CD4-positive, alpha-beta T cell treated with Interleukin-17A for 4 hours (primary cell): ENCODE measurements at places on chromosomes 2 and 18.

- DNase-seq: no peak
Measured at GRCh38 chr2:57987835-57988573, 58.6 kb upstream of the VRK2 start.

DNA sequence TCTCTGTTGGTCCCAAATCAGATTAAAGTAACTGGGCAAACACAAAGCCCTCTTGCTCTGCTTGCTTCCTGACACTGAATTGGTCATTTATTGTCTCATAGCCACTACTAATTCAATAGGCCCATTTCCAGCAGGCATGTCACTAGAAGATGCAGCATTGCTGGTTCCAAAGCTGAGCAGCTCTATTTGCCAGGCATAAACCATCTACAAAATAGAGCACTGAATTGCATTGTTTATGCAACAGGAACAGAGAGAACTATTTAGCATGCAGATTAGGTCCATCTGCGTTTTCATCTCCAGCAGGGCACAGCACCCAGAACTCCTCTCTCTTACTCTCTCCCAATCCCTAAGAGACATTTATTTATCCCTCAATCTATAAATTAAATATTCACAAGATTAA lies 227.6 kb downstream of the SUCLG1 start:
- no peak for DNase-seq

DNA sequence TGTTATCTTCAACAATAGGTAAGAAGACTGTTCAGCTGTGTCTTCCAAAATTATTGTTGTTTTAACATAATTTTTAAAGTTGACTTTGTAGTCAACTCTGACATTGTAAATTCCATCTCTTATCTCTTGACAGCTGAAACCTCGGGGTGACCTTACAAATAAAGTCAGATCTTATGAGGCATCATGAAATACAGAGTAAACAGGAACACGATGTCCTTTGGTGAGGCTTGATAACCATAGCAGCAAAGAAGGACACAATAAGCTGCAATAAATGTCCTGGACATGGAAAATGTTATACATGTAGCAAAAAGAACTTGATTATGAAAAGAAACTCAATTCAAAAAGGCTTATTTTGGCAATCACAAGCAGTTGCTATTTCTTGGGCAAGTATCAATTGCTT lies 618.9 kb upstream of the SLC39A10 start:
- DNase-seq: no peak

- DNase-seq: no peak
Measured at GRCh38 chr2:222232372-222232771, 66.4 kb downstream of the PAX3 start.

DNA sequence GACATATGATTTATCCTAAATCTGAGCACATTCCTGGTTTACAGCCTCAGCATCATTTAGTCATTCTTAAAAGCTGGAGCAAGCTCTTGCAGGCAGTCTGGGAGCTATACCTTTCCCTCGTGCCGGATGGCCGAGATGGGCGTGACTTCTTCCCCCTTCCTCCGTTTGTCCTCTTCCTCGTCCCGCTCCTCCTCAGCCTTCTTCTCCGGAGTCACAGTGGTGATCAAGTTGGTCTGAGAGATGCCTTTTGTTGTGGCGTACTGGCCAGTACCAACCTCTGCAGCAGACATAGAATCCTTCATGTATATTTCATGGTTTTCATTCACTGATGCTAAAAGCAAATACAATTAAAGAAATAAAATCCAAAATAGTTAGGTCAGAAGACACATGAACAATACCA lies 124.1 kb upstream of the ZBTB14 start:
- no peak for DNase-seq

DNA sequence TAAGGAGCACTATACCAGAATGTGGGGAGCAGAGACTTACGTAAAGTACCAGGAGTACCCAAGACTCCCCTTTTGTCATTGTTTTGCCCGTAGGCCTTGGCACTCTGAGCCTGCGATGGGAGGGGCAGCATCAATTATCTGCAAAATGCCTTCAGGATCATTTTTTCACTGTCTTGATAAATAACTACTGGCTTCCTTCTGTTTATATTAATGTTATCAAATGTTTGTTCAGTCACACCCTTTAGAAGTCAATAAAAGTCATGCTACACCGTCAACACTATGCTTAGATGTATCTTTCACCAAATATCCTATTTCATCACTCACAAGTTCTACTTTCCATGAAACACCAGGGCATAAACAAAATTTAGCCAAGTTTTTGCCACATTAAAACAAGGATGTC lies 116.3 kb downstream of the FSIP2 start:
- DNase-seq: no peak

- no peak for DNase-seq
Measured at GRCh38 chr2:122749405-122749804, 994.0 kb downstream of the TSN start.

GRCh38 chr2:232863996-232864395 lies 6.1 kb upstream of the SNORC start:
- DNase-seq: no peak

GRCh38 chr2:40957508-40957907 lies 505.6 kb upstream of the SLC8A1 start:
- no peak for DNase-seq

GRCh38 chr18:58438958-58439300 lies 190.0 kb downstream of the ALPK2 start:
- peak; percentile 10 for DNase-seq

DNA sequence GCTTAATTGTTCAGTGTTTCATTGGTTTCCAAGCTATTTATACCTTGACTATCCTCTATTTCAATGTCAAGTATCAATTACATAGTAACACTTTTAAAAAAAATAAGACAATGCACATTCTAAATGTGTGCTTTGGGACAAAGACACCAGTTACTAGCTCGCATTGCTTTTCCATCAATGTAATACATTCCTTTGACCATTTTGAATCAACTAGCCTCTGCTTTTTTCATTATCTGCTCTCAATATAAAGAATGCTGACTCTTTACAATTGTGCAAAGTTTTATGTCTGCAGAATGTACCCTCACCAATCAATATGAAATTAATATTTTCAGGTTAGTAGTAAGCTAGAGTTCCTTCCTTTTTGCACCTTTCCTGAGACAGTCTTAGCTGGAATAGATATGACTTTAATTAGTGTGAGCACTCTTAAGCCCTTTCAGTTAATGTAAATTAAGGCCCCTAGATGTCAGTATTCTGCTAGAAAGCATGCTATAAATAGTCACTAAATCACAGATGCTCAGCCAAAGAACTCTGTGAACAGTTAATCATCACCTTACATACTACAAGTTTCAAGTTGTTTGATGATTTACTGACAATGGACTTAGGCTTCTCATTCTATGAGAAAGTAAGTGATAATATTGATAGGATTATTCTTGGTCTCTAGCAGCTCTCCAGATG lies 413.6 kb downstream of the PTH2R start:
- no peak for DNase-seq

GRCh38 chr2:191678437-191679100 lies 633 bp downstream of the NABP1 start:
- DNase-seq: peak; percentile 61

DNA sequence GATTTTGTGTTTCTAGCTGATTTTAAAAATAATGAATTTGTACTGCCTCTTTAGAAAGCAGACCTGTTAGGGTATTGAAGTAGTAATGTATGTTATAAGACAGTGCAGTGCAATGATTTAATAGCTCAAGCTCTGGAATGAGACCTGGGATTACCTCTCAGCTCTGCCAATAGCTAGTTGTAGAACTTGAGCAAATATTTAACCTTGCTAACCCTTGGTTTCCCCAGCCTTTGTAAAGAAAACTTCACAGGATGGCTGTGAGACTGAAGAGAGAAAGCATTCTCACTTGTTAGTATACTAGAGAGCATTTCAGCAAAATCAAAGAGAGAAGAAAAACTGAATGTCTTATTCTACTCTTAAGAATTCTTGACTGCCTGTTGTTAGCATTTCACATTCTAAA lies 293.9 kb downstream of the KIAA1328 start:
- DNase-seq: no peak

DNA sequence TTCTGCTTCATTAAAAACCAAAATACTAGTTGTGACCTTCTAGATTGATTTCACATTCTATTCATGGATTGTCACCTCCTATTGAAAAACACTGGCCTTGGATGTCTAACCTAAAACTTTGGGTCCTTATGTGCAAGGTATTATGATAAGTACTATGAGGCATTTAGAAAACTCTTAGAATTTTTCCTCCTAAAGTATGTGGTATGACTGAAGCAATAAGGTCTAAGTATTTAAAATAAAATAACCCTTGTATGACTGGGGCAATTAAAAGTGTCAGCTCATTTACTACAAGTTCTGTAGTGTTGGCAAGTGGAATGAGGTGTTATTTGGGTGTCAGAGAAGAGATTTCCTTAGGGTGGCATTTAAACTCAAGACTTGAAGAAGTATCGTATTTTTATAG lies 15.1 kb downstream of the KCMF1 start:
- no peak for DNase-seq

GRCh38 chr2:10242998-10243925 lies 59.4 kb upstream of the HPCAL1 start:
- no peak for DNase-seq

- DNase-seq: no peak
Measured at GRCh38 chr2:216235462-216235861, 126.3 kb downstream of the XRCC5 start.

DNA sequence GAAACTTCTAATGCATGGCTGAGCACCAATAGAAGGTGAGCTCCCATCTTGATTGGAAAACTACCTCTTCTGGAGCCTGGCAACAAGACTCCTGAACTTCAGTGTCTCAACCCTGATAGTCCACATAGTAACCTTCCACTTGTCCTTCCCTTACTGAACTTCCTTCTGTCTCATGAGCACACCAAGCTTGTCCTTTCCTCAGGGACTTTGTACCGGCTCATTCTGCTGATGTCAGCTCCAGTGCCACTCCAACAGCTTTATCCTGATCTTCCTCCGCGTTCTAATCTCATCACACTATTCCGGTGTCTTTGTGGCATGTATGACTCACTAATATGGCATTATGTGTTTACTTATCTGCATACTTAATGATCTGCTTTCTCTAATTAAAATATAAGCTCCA lies 862.0 kb upstream of the ID2 start:
- DNase-seq: no peak

- DNase-seq: no peak
Measured at GRCh38 chr2:123073956-123074355, 951.1 kb upstream of the CNTNAP5 start.

DNA sequence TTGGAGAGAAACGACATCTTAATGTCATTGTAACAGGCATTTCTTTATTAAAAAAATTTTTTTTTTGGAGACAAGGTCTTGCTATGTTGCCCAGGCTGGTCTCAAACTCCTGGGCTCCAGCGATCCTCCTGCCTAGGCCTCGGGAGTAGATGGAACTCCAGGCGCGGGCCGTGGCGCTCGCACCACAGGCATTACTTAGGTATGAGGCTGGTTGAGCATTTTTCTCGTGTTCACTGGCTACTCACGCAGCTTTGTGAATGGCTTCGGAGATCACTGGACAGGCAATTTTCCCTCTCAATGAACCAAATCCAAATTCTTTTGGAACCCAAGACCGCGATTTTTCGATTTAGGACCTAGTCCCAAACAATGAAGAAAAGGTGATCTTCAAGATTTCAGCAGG lies 795 bp upstream of the TCF7L1 start:
- DNase-seq: no peak

DNA sequence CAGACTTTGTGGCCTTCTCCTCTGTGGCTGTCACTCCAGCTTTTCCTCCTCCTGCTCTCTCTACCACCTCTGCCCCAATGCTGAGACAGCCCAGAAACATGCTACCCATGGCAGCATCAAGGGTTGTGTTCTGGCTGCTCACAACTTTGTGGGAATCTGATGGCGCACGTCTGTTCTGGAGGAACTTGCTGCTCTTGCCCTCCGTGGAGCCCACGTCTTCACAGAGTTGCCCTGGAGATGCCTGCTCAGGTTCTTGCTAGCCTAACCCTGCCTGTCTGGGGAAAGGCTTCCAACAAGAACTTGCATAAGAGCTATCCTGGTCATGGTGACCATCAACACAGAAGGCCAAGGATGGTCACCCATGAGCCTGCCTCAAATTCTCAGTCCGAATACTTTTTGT lies 237.4 kb downstream of the AFF3 start:
- DNase-seq: no peak

- no peak for DNase-seq
Measured at GRCh38 chr2:63786471-63786870, 55.2 kb upstream of the UGP2 start.

- no peak for DNase-seq
Measured at GRCh38 chr2:97716695-97717612, 3.6 kb downstream of the ZAP70 start.

DNA sequence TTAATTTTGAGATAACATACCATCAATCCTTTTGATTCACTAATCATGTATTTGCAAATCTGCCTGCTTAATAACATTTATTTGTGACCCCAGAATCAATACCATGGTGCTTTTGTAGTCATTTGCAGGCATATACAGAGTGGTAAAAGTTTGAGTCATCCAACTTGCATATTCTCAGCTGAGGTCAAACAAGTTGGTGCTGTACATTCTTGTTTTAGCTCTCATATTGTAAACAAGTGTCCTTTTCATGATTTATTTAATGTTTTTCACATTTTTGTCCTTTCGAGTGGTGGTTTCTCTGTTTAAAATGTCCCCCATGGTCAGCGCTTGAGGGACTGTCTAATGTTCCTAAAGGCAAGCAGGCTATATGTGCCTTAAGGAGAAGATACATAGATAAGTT lies 17.5 kb downstream of the RAB27B start:
- DNase-seq: no peak

DNA sequence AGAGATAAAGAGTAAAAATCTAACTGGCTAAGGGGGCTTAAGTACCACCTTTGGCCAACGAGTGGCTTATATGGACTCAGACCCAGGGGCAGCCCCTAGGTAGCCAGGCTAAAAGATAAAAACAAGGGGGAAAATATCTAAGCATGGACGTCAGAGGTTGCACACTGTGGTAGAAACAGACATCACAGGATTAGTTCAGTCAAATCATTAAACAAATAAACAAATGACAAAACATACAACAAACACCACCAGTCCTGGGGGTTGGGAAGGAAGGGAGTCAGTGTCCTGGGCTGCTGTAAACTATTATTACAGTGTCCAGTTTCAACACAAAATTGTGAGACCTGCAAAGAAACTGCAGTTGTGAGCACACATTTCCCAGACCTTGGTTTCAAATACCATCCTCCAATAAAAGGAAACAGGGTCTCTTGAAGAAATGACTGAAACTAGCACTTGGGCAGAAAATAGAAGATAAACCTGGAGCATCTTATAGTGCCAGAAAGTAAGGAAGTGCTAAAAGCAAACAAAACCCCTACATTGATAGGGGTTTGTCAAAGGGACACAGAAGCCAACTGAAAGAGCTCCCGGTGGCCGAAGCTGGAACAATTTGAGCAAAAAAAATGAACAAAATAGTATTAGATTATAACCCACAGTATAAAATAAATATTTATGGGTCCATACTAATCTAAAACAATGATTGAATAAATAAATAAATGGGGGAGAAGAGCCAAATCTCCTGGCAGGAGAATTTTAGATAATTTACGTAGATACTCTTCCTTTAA lies 154.8 kb upstream of the KLF7 start:
- no peak for DNase-seq

- no peak for DNase-seq
Measured at GRCh38 chr2:217127744-217128143, 267.9 kb upstream of the TNP1 start.

DNA sequence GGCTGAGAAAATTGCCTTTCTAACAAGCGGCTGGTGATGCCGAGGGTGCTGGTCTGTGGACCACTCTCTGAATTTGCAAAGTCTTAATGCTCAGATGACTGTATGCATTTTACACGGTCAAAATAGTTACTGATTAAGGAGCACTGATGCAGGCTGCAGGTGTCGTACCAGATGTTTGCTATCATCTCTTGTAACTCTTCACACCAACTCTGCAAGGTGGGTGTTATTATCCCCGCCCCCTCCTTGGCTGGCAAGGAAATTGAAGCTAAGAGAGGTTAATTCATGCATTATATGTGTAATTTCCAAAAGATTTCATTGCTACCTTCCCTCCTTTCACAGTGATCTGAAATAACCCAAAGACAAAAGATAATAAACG lies 13.0 kb upstream of the LBH start:
- DNase-seq: no peak
